ENCODE measurements at places on chromosomes 7 and 10.

- peak; percentile 66 for DNase-seq
Observed at GRCh38 chr7:96407427-96407826, 85.5 kb upstream of the SLC25A13 start.

DNA sequence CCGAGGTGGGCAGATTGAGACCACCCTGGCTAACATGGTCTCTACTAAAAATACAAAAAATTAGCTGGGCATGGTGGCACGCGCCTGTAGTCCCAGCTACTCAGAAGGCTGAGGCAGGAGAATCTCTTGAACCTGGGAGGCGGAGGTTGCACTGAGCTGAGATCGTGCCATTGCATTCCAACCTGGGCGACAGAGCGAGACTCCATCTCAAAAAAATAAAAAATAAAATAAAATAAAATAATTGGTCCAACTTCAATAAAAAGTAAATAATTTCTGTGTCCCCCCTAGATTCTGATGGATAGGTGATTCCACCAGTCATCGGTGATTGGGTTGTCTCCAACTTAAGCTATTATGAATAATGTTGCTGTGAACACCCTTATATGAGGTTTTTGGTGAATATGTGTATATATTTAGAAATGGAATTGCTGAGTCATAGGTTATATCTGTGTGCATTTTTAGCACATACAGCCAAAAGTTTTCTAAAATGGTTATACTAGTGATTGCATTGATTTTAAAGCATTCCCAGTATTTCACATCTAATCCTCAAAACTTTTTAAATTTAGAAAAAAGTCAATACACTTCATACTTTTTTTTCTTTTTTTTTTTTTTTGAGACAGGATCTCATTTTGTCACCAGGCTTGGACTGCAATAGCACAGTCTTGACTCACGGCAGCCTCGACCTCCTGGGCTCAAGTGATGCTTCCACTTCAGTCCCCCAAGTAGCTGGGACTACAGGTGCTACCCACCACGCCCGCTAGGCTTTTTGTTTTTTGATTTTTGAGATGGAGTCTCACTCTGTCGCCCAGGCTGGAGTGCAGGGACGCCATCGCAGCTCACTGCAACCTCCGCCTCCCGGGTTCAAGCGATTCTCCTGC lies 13.7 kb upstream of the SRPK2 start:
- DNase-seq, result peak; percentile 14

DNA sequence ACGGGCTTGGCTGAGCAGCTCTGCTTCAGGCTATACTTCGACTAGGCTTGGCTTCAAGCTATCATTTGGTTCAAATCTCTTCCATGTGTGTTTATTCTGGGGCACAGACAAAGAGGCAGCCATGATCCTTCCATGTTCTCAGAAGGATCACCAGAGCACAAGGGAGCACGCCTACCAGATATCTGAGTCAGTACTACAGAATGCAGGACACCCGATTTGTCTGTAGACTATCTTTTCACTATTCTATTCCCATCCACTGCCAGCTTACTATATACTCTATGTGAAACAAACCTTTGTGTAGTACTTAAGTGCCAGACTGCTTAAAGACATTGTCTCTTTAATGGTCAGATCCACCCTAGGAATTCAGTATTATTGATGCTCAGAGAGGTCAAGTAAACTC lies 35.1 kb downstream of the CH25H start:
- DNase-seq, result peak; percentile 57

DNA sequence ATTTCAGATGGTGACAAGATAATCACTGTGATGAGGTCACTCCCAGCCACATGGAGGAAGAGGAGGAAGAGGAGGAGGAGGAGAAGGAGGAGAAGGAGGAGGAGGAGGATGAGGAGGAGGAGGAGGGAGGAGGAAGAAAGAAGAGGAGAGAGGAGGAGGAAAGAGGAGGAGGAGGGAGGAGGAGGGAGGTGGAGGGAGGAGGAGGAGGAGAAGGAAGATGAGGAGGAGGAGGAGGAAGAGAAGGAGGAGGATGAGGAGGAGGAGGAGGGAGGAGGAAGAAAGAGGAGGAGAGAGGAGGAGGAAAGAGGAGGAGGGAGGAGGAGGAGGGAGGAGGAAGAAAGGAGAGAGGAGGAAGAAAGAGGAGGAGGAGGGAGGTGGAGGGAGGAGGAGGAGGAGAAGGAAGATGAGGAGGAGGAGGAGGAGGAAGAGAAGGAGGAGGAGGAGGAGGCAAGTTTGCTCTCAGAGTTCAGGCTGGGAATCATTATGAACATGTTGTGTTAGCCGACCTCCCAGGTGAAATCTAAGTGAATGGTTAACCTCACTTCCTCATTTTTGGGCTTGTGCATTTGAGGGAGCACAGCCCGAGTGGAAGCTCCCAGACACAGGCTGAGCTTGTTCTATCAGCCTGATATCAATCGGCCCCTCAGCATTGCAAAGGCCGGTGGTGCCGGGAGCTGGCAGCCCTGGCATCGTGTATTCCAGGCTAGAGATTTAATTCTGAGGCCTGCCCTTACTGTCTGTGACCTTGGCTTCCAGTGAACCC lies 236.2 kb upstream of the PITRM1 start:
- DNase-seq, result no peak

DNA sequence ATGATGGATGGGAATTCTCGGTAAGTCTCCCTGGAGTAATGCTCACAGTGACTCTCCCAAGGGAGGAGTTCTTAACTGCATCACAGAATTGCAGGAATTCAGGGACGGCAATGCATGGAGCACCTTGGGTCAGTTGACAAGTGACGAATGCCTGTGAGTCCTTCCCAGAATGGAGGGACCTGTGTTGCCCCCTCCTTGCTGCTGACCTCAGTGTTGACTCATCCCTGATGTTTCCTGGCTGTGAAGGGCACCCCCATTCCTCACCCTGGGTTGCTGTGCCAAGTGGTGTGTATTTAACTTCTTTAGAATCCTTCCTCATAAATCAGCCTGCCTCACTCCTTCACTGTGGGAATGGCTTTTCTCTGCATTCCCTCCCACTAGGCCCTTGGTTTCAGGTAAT lies 98.9 kb downstream of the LRMDA start:
- no peak for DNase-seq

GRCh38 chr10:95314192-95314918 lies 23.6 kb upstream of the PDLIM1 start:
- no peak for DNase-seq

DNA sequence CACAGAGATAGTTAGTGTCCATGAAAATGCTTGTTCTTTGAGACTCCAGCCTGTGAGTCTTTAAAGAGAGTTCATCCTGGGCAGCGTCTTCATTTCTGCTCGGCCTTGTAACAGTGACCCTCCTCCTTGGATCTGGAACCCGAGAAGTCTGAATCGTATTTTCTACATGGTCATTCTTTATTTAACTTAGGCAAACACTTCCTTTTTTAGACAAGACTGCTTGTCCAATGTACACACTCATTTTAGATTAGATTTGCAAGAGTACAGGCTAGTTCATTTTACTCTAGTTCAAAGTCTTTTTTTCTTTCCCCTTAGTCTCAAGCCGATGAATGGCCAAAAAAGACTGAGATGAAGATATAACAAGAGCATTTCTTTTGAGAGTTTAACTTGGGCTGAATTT lies 133.5 kb downstream of the CHN2 start:
- DNase-seq, result no peak

DNA sequence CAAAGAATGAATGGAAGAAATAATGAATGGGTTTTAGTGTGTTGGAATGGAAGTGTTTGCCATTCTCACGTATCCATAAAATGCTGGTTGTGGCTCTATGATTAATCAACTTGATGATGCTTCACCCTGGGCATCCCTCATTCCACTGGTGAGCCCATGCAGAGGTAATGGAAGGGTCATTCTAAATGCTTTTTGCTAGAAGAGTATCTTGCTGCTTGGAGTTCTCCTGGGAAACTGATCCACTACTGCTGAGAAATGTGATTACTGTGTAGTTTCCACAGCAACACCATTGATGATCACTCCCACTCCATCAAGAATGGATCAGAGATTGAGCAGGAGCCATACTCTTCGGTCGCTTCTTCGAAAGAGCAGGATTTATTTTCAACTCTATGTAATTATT lies 101.6 kb downstream of the ARL5B start:
- DNase-seq, result no peak

DNA sequence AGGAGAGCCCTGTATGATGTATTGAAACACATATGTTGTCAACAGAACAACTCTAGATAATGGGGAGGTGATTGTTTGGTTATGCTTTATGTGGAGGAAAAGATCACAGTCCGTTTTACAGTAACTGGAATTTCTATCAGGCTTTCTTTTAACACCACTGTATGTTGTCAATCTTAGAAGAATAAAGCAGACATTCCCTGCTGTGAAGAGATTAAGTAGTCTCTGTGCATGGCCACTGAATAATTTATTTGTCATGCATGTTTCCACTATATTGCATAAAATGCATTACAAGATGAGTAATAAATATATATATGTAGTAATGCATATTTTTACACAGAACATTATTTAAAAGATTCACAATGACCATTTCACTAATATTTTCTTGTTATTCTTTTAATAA lies 440.0 kb downstream of the ANKRD7 start:
- DNase-seq, result no peak

DNA sequence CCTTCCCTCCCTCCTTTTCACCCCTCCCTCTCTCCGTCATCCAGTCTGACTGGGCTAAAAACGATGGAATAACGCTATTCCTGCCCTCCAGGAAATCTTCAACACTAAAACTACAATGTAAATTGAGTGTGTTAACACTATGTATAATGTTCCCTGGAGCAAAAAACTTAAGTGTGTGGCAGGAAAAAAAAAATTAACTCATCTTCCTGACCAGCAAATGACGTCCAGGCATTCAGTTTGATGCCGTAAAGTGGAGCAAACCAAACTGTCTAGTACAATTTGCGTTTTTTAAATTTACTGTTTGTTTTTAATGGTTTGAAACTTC lies 545 bp upstream of the MTPN start:
- no peak for DNase-seq

DNA sequence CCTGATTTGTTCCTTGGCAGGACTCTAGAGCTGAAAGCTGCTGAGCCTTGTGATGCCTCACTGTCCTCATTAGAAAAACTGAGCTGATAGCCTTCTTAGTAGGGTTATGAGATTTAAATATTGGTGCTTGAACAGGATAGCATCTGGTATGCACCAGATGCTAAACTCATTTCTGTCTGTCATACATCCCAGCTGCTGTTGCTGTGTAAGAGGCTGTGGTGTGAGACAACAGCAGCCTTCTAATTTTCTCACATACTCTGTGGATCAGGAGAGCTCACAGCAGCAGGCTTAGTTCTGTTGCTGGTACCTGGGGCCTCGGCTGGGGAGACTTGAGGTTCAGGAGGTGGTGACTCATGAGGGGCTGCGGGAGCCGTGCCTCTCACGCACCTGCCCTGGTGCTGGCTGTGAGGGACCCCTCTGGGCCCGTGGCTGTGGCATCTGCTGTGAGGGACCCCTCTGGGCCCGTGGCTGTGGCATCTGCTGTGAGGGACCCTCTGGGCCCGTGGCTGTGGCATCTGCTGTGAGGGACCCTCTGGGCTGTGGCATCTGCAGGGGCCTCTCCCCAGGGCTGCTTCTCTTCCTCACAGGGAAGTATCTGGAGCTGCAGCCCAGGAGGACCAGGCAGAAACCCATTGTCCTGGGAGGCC lies 12.5 kb downstream of the DYNC2I1 start:
- DNase-seq, result no peak

DNA sequence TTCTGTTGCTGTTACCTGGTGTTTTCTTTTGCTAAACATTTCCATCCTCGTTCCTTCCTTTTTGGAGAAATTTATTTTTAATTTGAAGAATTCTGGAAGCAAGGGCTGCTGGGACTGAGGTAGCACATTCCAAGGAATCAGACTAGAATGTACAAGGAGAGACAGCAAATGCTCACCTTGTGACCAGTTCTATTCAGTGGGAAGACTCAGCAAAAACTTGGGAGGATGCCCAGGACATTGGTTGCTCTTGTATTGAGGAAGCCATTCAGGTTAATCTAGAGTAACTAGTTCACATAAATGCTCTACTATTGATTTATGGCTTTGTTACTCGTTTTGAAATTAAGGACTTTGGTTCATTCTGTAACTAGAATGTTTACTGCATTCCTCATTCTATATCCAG lies 11.3 kb downstream of the PLCE1 start:
- DNase-seq, result no peak

DNA sequence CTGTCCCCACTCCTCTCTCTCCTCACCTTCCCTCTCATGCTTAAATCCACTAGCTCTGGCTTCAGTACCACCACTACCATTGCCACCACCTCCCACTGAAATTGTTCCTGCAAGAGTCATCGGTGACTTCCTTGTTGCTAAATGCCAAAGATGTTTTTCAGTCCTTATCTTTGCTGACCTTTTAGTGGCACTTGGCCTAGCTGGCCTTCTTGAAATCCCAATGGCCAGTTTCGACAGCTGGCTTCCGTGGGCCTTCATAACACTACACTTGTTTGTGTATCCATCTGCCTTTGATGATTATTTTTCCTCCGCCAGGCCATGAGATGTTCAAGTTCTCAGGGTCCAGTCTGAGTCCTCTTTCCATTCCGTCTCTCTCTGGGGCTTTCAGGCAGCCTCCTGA lies 118.2 kb upstream of the NANOS1 start:
- DNase-seq, result peak; percentile 13

DNA sequence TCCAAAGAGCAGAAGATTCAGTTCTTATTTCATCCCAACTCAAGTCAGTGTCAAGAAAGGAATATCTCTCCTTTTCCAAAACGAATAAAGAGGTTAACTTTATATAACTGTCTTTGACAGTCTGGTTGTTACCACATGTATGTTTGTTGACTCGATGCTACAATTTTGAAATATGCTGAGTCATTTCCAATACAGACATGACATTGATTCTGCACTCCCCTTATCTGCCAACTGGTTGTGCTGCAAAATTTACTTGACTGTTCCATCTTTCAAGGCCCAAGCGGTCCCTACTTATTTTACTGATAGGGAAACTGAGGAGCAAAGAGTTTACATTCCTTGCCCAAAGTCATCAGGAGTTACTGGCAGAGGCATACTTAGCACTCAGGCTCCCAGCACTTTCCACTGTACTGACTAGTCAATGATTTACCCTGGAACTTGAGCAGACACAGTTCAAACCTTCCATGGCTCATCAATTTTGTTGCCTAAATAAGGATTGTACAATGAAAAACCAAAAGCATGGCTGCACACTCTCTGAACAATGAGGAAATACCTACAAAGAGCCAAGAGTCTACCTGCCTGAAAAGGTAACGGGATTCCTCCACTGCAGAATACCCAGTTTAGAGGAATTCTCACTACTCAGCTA lies 52.8 kb downstream of the ABLIM1 start:
- DNase-seq, result no peak

- DNase-seq, result peak; percentile 67
Observed at GRCh38 chr10:104472957-104473745, 119.5 kb downstream of the CFAP58 start.

- DNase-seq, result no peak
Observed at GRCh38 chr10:10477844-10478243, 539.8 kb upstream of the CELF2 start.

DNA sequence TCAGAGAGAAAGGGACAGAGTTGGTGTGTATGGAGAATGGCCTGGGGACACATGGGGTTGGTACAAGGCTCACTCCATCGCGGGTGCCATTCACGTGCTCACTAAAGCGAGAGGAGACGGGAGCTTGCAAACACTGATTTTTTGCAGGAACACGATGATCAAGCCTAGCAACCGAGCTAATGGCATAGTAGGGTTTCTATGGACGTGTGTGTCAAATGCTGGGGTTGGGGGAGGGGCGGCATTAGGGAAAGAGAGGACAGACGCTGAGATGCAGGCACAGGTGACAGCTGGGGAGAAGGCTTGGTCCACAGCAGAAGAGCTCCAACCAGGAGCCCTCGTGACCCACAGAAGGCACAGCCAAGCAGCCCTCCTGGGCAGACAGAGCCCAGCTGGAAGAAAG lies 33.9 kb downstream of the RCC1L start:
- no peak for DNase-seq

All from HFFc6 (cell line).